T-helper 17 cell (primary cell): ENCODE measurements at places on chromosomes 12 and 14.

- no peak for DNase-seq
Measured at GRCh38 chr14:99636487-99636886, 8.4 kb upstream of the HHIPL1 start.

DNA sequence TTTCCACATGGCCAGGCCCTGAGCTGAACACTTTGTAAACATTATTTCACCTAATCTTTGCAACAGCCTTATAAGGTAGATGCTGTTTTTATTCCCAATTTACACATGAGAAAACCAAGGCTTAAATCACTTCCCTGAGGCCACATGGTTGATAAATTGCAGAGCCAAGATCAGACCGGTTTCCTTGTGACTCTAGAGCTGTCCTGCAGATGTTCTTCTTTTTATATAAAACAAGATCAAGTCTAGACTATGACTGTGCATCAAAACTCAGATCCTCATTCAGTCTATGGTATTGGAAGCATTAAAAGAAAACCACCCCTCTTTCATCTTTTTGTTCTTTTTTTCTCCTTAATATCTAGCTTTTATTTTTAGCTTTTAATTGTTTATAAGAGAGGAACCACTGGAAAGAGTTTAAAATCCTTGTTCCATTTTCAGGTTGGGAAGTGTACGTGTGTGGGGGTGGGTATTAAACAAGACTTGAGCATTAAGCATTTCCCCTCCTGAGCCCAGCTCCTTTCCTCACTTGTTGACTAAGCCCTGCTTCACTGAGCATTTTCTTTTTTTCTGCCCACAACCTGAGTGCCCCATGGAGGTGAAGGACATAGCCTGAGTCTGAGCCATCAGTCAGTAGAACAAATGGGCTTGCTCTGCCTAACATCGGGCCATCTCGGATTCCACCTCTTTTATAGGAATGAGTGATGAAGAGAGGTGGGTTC lies 45.4 kb downstream of the GPATCH2L start:
- DNase-seq: no peak

GRCh38 chr14:28344381-28344780 lies 422.2 kb upstream of the FOXG1 start:
- no peak for DNase-seq

DNA sequence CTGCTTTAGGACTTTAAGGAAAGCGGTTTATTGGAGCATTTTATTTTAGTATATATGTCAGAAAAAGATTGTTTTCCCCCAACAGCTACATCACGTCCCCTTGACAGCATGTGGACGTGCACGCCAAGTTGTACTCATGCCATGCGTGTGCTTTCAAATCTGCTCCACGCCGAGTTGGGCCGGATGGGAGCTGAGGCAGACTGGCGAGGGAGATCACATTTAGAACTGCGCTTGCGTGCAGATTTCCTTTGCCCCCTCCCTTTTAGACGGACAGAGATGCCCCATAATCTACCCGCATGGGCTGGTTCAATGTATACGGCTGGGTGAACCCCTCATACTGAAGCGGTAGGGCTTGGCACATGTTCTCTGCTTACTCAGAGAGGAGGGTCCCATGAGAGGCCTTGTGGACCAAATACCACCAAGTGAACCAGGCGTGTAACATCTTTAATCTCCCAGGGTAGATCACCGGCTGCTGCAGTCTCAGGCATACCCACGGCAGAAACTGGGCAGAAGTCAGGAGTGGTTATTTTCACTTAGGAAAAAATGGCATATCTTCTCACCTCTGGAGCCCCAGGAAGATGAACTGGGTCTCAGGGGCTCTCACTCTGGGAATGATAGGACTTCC lies 92.1 kb downstream of the ESR2 start:
- no peak for DNase-seq

GRCh38 chr14:79475887-79476532 lies 735.3 kb downstream of the DIO2 start:
- DNase-seq: no peak

- no peak for DNase-seq
Measured at GRCh38 chr12:80086025-80086424, 13.3 kb upstream of the OTOGL start.

DNA sequence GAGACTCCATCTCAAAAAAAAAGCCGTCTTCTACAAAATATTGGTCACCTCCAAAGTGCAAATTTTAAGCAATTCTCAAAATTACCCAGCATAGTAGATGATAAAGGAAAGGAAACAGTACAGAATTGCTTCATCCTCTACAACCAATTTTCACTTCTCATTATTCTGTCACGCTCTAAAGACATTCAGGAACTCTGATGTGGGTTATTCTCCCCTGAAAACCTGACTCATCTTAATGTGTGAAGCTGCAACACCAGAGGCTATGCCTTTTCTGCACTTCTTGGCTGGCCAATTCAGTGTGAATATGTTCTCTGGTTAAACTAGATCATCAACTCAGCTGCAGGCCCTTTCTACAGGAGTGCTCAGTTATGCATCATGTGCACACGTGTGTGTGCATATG lies 11.0 kb downstream of the PTGER2 start:
- DNase-seq: no peak

DNA sequence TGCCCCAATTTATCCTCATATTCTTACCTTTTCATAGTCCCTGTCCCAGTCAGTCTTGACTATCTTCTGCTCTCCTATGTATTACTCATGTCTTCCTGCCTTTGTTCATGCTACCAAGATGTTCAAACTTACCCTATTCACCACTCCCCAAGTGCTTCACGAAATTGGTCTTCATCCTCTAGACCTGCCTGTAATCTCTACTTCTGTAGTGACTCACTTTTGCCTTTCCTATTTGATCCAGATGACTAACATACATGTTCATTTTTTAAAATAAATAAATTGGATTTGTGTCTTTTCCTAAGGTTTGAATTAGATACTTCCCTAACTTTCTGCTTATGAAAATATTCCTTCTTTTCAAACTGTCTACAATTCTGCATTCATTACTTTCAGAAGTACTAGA lies 107.7 kb upstream of the PPM1H start:
- no peak for DNase-seq

DNA sequence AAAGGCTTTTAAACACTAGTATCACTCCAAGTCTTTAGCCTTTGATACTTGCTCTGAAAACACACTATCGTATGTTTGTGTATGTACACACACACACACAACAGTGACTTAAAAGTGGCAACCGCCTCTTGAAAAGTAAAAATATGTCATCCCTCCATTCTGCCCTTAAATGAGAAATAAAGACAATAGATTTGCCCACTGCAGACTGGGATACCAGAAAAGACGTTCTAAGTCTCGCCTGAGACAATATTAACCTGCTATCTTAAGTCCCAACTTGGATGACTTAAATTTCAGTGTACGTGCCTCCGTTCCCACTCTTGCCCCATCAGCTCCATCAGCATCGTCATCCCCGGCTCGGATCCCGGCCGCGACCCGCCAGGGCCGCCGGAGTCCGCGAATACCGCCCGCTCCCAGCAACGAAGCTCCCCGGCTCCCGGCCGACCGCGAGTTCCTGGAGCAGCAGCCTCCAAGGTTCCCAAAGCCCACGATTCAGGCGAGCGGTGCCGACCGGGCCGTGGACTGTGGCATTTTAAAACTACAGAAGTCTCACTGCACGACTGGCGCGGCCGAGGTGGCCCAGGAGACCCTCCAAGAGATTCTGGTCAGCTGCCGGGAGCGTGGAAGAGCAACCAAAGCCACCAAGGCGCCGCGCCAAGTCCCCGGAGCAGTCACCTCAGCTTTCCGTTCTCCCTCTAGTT lies 2.8 kb upstream of the ARID2 start:
- peak; percentile 26 for DNase-seq

DNA sequence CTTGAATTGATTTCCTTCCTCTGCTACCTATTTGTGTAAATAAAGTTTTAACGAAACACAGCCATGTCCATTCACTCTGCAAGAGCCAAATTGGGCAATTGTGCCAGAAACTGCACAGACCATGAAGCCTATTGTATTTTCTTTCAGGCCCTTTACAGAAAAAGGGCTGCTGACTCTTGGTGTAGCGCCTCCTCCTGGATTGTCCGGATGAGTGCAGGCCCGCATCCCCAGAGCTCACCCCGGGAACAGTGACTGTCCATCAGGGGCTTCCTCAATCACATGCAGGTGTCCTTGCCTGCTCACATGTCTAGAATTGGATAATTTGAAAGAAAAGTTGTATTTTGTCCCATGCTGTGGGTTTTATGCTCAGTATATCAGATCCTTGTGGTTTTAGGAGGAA lies 1282.2 kb downstream of the AACS start:
- no peak for DNase-seq

- no peak for DNase-seq
Measured at GRCh38 chr12:94427501-94428381, 31.9 kb downstream of the CEP83 start.

GRCh38 chr12:51127050-51127729 lies 43.8 kb upstream of the CSRNP2 start:
- DNase-seq: no peak

- DNase-seq: no peak
Measured at GRCh38 chr12:103457471-103457870, 38.3 kb downstream of the C12orf42 start.

DNA sequence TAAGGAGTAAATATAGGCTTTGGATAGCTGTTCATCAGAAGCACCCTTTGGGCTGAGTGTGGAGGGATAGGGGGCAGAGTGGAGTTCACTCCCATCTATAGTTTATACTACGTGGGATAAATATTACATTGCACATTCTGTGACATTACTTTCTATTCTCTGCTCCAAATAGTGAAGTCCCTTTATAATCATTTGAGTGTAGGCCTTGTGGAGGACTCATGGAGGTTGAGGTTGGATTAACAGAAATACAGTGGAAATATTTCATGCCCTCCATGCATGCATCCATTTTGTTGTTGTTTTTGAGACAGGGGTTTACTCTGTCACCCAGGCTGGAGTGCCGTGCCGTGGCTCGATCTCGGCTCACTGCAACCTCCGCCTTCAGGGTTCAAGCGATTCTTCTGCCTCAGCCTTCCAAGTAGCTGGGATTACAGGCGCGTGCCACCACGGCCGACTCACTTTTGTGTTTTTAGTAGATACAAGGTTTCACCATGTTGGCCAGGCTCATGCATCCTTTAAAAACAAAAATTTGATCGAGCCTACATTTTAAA lies 1.4 kb downstream of the CHPT1 start:
- DNase-seq: no peak

GRCh38 chr14:104925214-104925854 lies 655 bp downstream of the PLD4 start:
- DNase-seq: no peak

GRCh38 chr12:18283831-18284230 lies 22.5 kb downstream of the PIK3C2G start:
- DNase-seq: no peak

GRCh38 chr14:37257501-37258070 lies 59.8 kb downstream of the MIPOL1 start:
- no peak for DNase-seq

- no peak for DNase-seq
Measured at GRCh38 chr14:68015356-68016254, 196.0 kb downstream of the RAD51B start.

- no peak for DNase-seq
Measured at GRCh38 chr14:59278111-59278510, 89.6 kb downstream of the DAAM1 start.

- no peak for DNase-seq
Measured at GRCh38 chr14:80844872-80845271, 96.7 kb downstream of the CEP128 start.

- DNase-seq: no peak
Measured at GRCh38 chr12:42761086-42761485, 171.5 kb upstream of the PRICKLE1 start.

DNA sequence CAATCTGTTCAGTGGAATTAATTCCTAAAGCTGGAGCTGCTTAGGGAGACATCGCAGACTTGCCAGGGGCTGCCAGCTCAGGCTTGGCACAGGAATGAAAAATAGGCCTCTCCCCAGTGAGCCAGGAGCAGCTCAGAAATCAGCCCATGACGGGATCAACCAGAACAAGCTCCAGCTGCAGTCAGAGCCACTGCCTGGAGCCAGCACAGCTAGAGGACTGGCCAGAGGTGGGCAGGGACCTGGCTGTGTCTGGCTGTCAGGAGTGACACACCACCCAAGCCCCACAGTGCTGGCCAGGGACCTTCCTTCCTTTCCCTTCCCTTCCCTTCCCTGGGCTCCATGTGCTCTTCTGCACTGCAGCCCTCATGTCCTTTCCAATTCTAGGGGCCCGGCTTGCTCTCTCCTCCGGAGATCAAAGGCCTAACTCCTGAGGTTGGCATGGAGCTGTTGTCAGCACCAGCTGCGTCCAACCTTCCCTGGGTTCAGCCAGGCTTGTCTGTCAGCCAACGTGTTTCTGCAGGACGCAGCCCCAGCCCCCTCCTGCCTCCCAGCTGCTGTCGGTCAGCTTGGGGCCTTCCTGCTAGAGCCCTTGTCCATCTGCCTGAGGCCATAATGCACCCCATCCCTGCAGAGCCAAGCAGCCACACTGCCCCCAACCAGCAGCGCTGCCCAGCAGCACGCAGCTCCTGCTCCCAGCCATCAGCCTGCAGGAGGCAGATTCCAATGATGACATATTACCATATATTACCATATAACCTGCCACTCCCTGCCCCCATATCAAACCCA lies 149.3 kb downstream of the CALM1 start:
- no peak for DNase-seq

- DNase-seq: no peak
Measured at GRCh38 chr12:23585156-23585781, 364.2 kb downstream of the SOX5 start.

GRCh38 chr12:6040815-6041214 lies 83.7 kb downstream of the VWF start:
- DNase-seq: no peak

DNA sequence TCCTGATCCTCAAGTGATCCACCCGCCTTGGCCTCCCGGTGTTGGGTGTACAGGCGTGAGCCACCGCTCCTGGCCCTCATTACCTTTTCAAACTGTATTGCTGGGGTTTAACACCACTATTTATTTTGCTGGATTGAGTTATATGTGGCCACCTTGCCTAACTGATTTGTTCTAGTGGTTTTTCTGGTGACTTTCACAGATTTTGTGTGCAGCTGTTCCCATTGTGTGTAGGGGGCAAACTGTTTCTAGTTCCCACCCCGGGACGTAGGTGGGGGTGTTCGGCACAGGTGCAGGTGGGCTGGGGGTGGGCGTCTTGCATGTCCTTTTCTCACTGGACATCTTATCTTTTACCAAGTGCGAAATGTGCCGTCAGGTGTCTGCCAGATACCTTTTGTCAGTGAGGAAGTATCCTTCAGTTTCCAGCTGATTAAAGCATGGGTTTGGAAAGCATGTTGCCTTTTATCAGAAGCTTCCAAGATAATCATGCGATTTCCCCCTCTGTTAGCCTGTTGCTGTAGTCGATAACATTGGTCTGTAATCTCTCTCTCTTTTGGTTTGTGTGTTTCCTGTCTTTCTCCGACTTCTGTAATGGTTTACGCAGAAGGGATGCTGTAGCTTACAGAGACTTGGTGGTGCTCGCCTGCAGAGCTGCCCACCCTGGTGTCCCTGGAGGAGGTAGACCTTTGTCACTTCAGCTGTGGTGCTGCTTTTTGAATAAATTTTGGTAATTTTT lies 33.6 kb downstream of the AACS start:
- no peak for DNase-seq

- no peak for DNase-seq
Measured at GRCh38 chr12:109461846-109462756, 15.0 kb downstream of the KCTD10 start.

DNA sequence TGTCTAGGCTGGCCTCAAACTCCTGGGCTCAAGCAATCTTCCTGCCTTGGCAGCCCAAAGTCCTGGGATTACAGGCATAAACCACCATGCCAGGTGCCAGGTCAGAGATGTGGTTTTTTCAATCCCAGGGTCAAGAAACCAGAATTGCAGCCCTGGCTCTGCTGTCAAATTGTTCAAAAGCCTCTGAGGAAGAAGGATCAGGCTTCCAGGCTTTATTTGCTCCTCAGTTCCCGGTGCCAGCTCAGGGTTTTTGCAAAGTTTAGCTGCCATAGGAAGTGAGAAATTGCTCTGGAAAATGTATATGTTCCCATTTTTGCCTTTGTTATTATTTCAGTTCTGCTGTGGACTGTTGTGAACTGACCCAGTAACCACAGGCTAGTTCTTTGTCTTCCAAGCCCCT lies 28.7 kb downstream of the WNT5B start:
- no peak for DNase-seq
